ENCODE measurements at places on chromosomes 11 and 22.

DNA sequence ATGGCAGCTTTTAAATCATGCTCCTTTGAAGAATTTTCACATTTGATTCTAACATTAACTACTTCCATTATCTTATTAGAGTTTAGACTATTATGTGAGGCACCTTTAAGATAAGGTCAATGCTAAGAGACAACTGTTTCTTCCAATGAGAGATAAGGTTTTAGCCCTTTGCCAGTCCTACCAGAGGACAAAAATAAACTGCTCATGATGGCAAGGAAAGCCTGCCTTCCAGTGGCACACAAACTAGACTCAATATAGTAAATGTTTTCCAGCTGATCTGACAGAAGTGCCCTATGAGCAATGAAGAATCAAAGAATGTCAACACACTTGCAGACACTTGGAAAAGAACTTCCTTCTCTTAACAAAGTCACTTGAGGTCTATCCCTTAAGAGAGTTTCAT, 1152.4 kb upstream of the CCDC90B start:
- no peak for DNase-seq

DNA sequence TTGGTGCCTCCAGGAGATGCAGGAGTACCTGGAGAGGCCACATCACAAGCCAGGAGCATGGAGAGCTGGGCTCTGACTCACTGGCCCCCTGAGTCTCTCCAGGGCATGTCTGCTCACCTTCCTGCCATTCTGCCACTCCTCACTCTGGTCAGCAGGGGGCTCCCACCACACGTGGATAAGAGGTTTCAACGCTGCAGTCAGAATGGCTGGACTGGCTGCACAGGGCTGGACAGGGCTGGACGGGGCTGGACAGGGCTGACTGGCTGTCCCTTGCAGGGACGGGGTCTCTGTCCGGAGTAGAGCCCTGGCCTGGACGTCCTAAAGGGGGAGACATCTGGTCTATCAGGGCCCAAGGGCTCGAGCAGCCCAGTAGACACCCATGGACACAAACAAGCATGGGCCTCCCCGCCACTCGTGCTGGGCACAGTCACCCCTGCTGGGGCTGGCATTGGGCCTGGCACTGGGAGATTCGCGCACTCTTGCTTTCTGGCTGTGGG, 34.6 kb downstream of the CYTH4 start:
- peak; percentile 49 for DNase-seq

- DNase-seq, result no peak
Observed at GRCh38 chr11:9138612-9139579, 47.5 kb upstream of the SCUBE2 start.

GRCh38 chr11:44285756-44286155, 24.2 kb downstream of the ALX4 start:
- no peak for DNase-seq
